AG09319 (cell line): ENCODE measurements at places on chromosomes 12 and 14.
A peak's percentile ranks its signal among the peaks of the same experiment; 100 is the strongest.

DNA sequence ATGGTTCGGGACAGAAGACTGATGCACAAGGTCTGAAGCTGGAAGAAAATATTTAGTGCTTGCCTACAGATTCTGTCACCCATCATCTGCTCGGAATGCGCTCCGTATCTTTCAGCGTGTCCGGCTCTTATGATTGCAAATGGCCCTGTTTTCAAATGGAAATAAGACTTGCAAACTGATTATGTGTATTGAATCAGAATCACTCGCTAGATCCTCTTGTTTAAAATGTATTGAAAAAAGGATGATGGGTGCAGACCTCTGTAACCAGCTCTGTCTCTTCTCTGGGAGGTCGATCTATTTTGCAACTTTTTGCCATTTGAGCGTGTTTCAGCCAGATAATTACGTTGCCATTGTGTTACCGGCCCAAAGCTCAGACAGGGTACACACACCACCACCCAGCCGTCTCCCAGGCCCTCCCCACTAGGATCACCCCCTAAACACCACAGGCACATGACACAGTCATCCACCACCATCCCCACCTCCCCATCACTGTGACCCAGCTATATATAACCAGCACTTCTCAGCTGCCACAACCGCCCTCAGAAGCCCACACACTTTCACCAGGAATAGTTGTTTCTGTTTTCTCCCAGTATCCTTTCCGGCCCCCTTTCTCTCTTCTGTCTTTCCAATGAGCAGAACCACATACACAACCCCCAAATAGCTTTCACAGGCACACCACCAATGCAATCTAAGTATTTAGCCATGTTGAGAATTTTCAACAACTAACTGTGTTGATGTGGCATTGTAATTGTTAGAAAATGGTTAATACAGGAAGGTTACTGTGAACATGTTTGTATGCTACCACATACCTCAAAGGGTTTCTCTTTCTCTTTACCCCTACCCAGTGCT lies 10.7 kb downstream of the NKX2-1 start:
- no peak for DNase-seq

DNA sequence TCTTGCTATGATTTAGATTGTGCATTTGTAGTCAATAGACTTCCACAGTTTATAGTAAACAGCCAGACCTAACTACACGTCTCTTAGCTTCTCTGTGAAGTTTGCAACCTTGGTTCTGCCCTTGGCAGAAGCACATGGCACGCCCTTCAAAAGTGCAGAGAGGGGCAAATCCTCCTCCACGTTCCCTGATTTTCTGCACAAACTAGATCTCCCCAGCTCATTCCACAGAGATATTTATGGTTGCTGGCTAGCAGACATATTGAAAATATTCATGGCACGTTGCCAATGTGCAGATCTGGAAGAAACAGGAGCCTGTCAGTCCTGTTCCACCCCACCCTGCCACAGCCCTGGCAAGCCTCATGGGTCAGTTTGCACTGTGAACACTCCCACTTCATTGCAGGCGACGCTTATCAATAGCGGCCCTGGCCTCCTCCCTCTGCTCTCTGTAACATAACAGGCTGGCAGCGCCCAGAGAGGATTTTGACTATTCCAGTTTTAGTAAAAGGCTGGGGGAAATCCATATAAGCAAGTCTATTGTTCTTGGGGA lies 6.5 kb upstream of the LGALS3 start:
- no peak for DNase-seq

DNA sequence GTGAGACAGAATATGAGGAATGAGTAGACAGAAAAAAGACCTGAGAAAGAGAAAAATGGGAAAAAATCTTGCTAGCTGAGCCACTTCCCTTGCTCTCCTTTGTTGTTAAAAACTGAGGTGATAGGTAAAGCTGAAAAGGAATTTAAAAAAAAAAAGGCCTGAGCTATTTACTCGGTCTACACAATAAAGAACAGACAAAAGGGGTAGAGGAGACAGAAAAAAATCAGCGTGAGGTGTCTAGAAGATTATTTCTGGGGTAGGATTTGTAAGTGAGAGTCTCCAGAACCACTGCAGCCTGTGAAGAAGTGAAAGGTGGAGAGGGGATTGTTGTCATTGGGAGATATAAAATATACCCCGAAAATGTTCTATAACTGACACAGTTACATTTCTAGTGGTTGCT lies 98.8 kb downstream of the EXOC5 start:
- no peak for DNase-seq

GRCh38 chr12:2697057-2697800 lies 97.5 kb upstream of the FKBP4 start:
- no peak for DNase-seq

DNA sequence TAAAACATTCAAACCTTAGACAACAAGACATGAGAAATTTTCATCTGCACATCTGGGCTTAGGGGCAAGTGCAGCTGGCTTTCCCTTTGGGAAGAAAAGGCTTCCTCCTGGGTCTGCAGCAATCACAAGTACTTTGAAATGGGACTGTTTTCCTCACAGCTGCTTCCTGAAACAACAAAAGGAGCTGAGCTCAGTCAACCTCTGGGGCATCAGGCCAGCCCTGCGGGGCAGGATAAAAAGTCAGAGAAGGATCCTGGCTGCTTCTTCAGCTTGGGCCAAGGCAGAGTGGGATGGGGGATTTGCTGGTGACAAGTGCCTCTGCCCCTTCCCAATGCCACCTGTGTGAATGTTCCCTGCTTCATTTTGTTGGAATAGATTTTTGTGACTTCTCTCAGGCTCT lies 16.2 kb upstream of the SDR39U1 start:
- no peak for DNase-seq

DNA sequence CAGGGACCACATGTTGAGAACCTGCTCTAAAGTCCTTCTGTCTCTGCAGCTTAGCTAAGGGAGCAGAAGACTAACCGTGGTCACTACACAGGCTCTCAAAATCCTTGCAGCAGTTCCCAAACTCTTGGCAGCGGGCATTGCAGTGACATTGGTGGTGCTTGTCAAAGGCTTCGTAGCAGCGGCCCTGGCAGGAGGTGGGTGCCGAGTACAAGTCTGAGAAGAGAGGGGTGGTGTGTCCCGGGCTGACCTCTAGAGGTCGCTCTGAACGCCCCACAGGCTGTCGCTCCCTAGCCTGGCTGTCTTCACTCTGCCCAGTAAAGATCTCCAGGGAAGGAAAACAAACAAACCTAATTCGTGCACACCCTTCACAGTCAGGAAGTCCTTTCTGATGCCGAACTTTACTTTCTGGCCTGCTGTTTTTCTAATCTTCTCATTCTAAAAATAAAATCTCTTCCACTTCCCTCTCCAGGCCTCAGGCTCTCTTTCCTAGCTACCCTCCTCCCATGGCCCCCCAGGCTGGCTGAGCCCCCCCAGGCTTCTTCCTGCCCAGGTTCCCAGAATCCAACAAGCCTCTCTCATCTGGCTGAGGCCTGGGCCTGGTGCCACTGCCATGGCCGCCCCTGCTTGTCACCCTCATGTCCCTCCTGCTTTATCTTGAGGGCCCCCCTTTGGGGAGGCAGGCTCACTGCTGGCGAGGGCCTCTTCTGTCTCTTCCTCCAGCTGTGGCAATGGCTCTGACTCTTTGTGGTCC lies 7.7 kb downstream of the ENDOU start:
- DNase-seq = peak; percentile 75

DNA sequence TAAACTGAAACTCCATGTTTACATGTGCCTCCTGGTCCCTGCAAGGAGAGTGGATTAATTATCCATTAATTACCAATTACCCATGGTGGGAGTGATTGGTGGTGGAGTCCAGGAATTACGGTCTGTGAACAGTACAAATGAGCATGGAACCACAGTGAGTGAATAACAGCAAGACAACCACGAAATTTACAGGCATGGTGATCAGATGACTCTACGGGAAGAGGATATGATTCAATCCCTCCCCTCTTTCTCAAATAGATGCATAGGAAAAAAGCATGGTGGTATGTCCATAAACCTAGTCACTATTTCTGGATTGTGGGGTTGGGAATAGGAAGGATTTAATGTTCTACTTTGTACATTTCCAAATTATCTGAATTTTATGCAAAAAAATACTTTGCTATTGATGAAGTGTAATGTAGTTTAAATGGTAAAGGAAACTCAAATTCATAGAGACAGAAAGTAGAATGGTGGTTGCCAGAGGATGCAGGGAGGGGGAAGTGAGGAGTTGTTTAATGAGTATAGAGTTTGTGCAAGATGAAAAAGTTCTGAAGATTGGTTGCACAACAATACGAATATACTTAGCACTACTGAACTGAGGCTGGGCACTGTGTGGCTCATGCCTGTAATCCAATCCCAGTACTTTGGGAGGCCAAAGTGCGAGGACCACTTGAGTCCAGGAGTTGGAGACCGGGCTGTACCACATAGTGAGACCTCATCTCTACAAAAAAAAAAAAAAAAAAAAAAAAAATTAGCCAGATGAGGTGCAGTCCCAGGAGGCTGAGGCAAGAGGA lies 41.2 kb upstream of the C12orf75 start:
- no peak for DNase-seq

- DNase-seq = peak; percentile 71
Measured at GRCh38 chr12:62683776-62684569, 217.3 kb downstream of the MON2 start.

DNA sequence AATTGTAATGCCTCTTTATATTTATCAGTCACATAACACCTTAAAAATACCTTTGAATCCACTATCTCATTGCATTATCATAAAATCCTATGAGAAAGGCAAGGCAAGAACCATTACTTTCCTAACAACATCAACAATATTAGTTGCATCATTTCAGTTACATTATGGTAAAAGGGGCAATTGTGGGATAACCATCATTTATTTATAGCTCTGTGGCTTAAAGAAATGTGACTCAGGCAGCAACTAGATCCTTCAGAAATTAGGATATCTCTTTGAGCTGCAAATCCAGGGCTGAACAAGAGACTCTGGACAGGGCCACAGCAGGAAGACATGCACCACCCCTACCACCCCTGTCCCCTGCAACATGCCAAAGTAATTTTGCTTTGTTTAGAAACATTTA lies 36.4 kb downstream of the EPS8 start:
- DNase-seq = no peak
